Stimulated activated naive CD8-positive, alpha-beta T cell treated with anti-CD3 and anti-CD28 coated beads, Interleukin-15, amount 100 ng/mL, for 72 hours (primary cell): ENCODE measurements at places on chromosomes 5 and 9.
A peak's percentile ranks its signal among the peaks of the same experiment; 100 is the strongest.

DNA sequence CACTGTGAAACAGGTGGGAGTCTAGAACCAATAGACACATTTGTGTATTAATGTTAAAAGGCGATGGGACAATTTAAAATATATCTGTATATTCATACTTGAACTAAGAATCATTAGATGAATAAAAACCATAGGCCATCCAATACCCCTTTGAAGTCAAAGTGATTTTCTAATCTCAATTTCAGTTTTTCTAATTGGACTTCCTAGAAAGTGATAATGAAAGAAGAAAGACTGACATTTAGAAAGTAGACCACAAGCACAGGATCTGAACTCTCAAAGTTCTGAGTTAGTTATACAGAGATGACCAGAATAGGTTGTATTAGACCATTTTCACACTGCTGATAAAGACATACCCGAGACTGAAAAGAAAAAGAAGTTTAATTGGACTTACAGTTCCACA, 412.8 kb upstream of the PIK3R1 start:
- no peak for DNase-seq

- peak; percentile 52 for DNase-seq
Measured at GRCh38 chr9:27726244-27727081, 153.2 kb upstream of the C9orf72 start.

GRCh38 chr5:138697720-138698360, 55.4 kb upstream of the CTNNA1 start:
- DNase-seq, result no peak

GRCh38 chr9:117334101-117334500, 80.8 kb downstream of the ASTN2 start:
- DNase-seq, result no peak

DNA sequence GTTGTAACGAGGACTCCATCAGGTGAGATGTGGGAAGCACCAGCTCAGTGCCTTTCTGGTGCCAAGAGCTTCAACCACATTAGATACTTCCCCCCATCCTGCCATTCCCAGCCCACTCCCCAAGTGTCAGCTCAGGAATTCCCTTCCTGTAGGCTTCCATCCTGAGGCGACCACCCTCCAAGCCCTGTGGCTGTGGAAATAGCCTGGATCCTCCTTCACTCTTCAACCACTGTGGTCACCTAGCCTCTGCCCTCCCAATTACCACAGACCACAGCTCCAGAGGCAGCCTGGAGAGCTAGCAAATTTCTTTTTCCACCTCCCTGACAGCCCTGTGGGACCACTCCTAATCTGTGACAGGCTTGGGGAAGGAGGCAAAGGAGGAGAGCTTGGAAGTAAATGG, 219.8 kb upstream of the MAP3K1 start:
- no peak for DNase-seq

DNA sequence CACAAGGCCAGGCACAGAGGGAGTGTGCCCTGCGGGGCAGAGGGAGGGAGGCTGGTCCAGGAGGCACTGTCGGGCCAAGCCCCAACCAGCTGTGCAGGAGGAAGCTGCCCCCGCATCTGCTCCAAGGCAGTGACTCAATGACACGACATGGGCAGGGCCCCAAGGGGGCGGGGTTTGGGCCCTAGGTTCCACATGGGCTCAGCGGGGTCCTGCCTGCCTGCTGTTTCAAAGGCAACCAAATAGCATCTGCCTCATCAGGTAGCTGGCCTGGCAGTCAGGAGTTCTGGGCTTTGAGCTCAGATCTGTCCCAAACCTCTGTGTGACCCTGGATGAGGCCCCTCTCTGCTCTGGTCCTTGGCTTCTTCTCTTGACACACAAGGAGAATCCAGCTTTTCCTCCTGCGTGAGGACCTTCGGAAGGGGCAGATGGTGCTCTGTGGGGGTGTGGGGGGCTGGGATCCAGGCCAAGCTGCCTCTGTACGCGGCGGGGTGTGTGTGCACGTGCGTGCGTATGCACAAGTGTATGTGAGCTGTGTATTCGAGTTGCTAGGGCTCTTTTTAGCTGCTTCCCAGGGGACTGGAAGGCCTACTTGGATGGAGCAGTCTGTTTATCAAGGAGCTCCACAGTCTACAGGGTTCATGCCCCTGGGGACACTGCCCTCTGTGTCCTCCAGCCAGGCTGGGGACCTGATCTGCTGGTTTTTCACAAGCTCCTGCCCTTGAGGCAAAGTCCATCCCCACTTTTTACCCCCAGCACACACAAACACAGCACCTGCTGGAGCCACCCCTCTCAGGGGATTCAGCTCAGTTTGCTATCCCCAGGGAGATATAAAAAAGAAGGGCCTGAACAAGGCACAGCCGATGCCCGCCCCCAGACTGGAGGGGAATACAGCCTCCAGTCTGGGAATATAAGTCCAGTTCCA, 138.9 kb downstream of the RGS3 start:
- DNase-seq, result peak; percentile 78

- peak; percentile 51 for DNase-seq
Measured at GRCh38 chr9:136588663-136589464, 43.0 kb upstream of the NOTCH1 start.

DNA sequence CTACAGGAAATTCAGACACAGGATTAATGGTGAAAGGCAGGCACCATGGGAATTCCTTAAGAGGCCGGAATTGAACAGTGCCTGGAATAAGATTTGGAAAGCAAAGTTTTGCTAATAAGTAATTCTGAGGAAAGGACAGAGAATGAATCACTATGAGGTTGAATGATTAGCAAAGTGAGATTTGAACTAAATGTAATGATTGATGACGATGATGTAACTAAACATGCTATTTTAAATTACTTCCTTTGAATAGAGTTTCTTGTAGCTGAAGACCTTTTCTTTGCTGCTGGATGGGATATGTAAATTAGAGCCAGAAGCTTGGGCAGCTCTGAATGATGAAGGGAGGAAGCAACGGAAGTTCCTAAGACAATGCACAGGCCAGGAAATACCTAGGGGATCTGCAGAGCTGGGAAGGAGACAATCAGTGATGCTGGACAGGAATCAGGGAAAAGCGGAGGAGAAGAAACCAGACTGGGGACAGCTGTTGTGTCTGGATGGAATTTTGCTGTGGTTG, 482.0 kb downstream of the PSAT1 start:
- no peak for DNase-seq

GRCh38 chr5:97192580-97193354, 9.7 kb upstream of the RIOK2 start:
- DNase-seq, result no peak

DNA sequence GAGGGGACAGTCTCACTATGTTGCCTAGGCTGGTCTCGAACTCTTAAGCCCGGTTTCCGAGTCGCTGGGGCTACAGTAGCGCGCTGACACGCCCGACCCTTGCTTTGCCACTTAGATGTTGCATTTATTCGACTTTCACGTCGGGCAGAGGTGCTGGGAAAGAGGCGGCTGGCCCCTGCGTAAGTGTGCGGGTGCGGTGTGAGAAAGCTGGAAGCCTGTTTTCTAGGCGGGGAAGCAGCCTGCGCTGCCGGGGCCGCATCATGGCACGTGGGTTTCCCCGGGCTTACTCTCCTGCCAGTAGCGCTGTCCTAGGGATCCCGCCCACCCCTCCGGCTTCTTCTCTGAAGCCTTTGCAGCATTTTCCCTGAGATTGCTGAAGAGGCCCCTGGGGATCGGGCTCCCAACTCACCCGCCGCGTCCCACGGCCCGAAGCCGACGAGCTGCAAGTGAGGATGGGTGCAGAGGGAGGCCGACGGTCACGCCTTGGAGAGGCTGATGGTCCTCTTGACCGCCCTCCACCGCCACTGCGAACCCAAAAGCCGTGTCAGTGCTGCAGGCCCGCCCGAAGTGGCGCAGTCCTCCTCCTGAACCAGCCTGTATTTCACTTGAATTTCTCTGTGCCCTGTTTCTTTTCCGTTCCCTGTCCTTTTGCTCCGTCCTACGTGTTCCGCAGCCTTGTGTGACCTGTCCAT, 5.8 kb upstream of the TRIM41 start:
- peak; percentile 75 for DNase-seq

DNA sequence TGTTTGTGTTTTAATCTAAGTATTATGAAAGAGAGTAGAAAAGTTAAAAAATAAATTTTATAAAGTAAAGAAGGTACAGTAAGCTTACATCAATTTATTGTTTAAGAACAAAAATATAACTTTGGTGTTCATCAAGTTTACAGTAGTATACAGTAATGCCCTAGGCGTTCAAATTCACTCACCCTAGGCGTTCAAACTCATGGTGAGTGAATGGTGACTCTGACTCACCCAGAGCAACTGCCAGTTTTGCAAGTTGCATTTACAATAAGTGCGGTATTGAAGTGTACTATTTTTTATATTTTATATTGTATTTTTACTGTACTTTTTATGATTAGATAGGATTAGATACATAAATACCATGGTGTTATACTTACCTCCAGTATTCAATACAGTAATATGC, 421.3 kb downstream of the CDH12 start:
- DNase-seq, result no peak

- DNase-seq, result no peak
Measured at GRCh38 chr5:71475788-71476384, 20.4 kb downstream of the BDP1 start.

DNA sequence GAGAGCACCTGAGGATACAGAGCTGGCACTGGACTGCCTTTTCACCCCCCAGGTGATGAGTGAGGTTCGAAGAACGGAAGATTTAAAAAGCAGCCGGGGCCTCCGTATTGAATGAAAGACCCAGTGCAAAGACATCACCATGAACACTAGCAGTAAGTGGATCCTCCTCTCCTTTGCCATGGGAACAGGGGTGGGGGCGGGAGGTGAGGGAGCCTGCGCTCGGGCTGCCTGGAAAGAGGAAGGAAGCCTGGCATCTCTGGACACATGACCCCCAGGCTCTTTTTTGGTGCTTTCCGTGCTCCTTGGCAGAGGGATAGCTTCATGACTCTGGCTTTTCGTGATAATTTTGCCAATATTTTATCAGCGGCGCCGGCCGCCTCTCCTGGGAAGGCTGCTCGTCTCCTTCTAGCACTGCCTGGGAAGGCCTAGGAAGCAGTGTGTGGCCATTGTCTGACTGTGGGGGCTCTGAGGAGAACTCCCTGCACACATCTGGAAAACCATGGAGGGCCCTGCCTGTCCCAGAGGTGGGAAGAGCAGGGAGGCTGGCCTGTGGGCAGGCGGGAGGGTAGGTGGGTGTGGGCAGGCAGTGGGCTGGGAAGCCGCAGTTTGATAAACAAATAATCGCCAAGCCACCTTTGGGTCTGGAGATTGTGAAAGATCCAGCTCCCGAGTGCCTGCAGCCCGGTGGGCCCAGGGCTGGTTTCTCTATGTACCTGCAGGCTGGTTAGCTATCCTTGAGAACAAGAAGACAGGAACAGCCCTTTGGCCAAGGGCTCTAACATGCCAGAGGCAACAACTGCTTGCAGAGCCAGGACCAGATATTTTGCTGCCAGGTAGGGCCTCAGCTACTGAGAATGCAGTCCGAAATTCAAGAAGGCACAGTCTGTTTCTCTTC, 911 bp downstream of the ABLIM3 start:
- no peak for DNase-seq

GRCh38 chr5:84306601-84307000, 78.1 kb downstream of the EDIL3 start:
- DNase-seq, result no peak

- no peak for DNase-seq
Measured at GRCh38 chr9:89278551-89278950, 32.4 kb upstream of the CKS2 start.

DNA sequence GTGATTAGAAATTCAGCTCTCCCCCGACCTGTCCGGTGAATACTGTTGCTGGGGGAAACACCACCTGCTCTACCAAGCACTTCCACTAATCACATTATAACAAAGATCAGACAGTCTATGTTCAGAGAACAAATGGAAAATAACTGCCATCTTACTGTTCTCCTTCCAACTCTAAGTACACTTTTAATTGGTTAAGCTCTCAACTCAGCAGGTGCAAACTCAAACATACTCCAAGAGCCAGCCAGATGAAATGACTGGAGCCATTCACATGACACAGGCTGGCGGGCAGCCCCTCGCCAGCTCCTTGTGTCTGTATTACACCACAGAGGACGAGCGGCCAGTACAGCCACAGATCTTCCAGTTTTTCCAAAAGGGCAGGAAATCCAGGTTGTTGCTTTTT, 16.1 kb downstream of the LIFR start:
- no peak for DNase-seq

- DNase-seq, result no peak
Measured at GRCh38 chr9:131873891-131874440, 134.1 kb upstream of the RAPGEF1 start.
